Adrenal gland (tissue), 19 donors: ENCODE measurements at places on chromosomes 3 and 15.

DNA sequence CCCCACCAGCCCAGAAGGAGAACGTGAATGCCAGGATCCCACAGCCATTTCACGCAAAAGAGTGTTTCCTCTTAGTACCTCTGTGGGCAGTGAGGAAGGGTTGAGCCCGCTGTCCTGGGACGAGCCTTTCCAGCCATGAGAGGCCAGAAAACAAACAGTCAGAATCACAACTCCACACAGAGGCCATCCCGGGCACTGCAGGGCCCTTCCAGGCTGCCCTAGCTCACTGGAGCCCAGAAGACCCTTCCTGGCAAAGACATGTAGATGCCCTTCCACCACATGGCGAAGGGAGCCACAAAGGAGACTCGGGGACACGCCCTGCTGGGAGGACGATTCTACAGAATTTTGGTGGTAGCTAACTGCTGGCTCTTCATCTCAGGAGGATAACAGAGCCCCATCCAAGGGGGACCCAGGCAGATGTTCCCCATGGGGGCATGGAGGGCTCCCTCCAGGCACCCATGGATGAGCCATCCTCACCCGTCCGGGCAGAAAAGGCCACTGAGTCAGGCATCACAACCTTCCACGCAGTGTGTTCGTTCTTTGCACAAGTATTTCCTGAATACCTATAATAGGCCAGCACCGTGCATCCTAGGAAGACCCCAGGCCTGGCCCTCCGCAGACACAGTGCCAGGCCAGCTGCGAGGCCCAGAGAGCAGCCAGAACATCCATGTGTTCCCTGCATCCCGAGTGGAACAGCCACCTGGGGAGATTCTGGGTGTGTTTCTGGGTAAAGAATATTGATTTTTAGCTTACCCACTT is 47.2 kb downstream of the SLC12A8 start:
- no peaks in the 10 kb centered on the region for H3K27me3 ChIP-seq
- H3K27ac ChIP-seq: no peak overlapping the region
- no peak overlapping the region for H3K4me3 ChIP-seq
- no peaks in the 10 kb centered on the region for H3K4me1 ChIP-seq
- H3K36me3 ChIP-seq: no peaks in the 10 kb centered on the region

- no peak for DNase-seq
- H3K4me1 ChIP-seq: no peaks in the 10 kb centered on the region
- H3K4me3 ChIP-seq: no peak overlapping the region
- H3K27me3 ChIP-seq: no peaks in the 10 kb centered on the region
- H3K36me3 ChIP-seq: no peaks in the 10 kb centered on the region
- H3K27ac ChIP-seq: no peak overlapping the region
These were observed 37.1 kb downstream of the PSMD6 start for GRCh38 chr3:63986146-63986545.

DNA sequence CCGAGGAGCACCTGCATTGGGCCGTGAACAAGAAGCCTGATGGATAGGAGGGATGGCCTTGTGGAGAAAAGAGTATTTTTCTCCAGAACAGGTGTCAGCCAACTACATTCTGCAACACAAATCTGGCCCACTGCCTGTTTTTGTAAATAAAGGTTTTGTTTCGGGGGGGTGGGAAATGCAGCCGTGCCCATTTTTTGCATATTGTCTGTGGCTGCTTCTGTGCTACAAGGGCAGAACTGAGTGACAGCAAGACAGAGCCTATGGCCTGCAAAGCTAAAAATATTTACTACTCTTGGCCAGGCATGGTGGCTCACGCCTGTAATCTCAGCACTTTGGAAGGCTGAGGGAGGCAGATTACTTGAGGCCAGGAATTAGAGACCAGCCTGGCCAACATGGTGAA is 95.9 kb upstream of the AKAP13 start:
- H3K36me3 ChIP-seq: no peaks in the 10 kb centered on the region
- no peak overlapping the region for H3K27ac ChIP-seq
- H3K4me1 ChIP-seq: no peaks in the 10 kb centered on the region

GRCh38 chr15:68930268-68931022 is at the start of gene SPESP1:
Gene SPESP1, plus strand, starts transcription at chr15:68930525. Its CDS starts 129 bp downstream, at chr15:68930654.
- DNase-seq: peak; percentile 76
- no peaks in the 10 kb centered on the region for H3K4me1 ChIP-seq
- peak within 1 kb of the TSS; percentile 39 for H3K4me3 ChIP-seq
- no peaks in the 10 kb centered on the region for H3K36me3 ChIP-seq

DNA sequence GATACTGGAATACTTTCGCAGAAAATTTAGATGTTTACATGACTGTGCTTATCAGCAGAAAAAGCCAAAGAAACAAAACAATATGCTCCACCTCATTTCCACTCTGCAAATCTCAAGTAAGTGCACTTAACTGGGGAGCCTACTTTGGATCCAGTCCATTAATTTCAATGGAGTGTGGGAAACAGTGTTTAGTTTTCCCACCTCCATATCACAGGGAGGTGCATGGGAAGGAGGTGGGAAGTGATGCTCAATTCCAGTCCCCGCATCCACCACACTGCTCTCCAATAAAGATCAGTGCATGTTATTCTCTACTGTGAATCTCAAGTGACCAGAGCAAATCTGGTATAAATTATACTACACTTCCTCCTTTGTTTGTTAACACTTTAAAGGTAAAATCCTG is 2.9 kb downstream of the NEDD4 start:
- no peaks in the 10 kb centered on the region for H3K36me3 ChIP-seq
- no peak overlapping the region for H3K4me3 ChIP-seq
- no peaks in the 10 kb centered on the region for H3K27me3 ChIP-seq
- H3K27ac ChIP-seq: no peak overlapping the region

DNA sequence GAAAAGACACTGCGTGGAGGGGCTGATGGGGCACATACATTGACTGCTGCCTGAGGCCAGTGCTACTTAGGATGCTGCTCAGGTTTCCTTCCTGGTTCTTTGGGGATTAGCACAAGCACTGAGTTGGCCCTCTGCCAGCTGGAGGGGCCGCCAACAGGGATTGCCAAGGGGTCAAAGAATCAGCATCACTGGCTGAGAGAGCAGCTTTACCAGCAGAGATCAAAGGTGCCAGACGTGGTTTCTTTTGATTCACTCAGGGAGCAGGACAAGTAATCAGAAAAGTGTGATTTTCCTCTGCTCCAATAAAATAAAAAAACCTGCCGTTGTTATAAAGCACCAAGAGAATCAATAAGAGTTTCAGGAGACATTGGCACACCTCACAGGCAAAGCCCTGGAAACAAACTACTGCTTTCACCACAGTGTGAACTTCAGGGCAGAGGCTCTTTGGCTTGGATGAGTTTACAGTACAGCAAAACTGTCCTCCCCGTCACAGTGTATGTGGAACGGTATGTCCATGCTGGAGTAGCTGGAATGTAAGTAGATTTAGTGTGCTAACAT is 45.8 kb upstream of the FSIP1 start:
- H3K4me3 ChIP-seq: no peak overlapping the region
- no peaks in the 10 kb centered on the region for H3K27me3 ChIP-seq
- DNase-seq: no peak

DNA sequence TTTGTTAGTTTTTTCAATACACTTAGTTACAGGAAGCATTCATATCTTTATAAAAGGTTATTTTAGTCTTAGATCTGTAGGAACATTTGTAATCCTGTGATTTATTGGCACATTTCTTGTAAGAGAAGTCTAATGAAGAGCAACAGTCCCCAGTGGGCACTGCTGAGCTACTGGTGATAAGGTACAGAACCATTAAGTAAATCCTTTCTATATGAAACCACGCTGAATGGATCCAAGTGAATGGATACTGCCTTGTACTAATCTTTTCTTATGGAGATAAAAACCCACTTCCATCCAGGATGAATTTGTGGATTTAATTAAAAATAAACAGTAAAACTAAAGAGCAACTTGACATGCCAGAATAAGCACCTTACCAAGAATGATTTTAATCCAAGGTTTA is 64.0 kb downstream of the SHQ1 start:
- no peaks in the 10 kb centered on the region for H3K27me3 ChIP-seq
- no peaks in the 10 kb centered on the region for H3K4me1 ChIP-seq
- H3K36me3 ChIP-seq: no peaks in the 10 kb centered on the region
- H3K4me3 ChIP-seq: no peak overlapping the region
- DNase-seq: no peak

DNA sequence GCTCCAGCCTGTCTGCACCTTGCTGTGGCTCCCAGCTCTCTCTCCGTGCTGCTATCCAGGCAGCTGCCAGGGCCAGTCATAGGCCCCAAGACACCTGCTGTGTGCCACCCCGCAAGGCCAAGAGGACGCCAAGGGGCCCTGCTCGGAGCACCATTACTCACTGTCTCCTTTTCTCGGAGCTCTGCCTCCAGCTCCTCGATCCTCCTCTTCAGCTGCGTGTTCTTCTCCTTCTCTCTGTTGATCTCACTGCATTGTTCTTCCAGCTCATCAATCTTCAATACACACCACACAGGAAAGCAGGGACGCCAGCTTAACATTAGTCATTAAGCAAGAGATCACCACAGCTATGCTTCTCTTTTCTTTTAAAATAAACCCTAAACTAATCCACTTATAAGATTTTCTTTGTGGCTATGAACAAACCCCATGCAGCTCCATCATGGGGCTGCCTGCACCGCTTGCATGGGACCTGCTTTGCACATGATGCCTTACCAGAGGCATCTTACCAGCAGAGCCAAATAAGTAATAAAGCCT is 42.6 kb downstream of the WHAMM start:
- no peaks in the 10 kb centered on the region for H3K36me3 ChIP-seq
- peaks cover 7% of the 10 kb centered on the region for H3K4me1 ChIP-seq
- H3K27me3 ChIP-seq: no peaks in the 10 kb centered on the region
- H3K27ac ChIP-seq: no peak overlapping the region
- DNase-seq: no peak

DNA sequence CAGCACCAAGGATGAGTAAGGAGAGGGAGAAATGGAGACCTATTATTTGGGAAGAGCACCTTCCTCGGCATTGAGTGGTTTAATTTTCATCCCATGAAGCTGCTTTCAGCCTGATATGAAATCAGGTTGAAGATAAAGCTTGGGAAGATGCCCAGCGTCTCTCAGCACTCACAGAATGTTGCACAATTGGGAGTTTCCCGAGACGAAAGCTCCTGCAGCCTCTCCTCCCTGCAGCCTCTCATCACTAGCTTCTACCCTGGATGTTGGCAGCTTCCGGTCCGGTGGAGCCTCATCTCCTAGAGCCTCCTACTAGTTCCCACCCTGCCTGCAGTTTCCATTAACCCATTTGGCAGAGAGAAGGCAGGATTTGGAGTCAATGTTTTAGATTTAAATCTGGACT is 40.3 kb downstream of the EDEM1 start:
- no peaks in the 10 kb centered on the region for H3K36me3 ChIP-seq
- H3K4me3 ChIP-seq: no peak overlapping the region
- no peaks in the 10 kb centered on the region for H3K4me1 ChIP-seq
- H3K27ac ChIP-seq: no peak overlapping the region
- H3K27me3 ChIP-seq: no peaks in the 10 kb centered on the region

DNA sequence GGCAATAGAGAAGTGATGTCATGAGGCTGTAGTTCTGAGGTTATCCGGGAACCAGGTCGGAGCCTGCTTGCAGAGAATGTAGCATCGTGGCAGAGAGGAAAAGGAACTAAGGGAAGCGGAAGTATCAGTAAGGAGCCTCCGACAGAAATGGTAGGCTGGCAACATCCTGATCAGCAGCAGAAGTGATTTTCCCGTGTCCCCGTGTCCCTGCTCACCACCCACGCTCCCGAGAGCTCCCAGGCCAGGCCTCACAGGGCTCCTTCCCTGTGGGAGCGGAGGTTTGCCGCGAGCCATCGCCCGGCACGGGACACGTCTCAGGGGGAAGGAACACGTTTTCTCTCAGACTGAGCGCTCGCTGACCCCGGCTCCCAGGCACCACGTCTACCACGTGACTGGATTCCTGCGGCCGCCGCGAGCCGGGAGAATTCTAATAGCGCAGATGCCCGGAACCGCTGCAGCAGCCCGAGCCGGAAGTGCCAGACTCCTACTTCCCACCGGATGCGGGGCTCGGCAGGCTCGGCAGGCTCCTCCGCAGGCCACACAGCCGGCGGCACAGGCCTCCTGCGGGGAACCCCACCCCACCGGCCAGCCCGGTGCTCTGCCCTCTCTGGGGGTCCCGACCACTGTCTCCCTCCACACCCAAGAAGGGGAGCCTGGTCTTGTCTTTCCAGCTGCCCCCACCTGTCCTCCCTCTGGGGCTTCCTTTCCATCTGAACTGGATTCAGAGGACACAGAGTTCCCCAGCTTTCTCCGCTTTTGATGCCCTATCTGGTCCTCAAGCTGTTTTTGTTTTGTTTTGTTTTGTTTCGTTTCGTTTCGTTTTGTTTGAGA is 99.3 kb downstream of the BDH1 start:
- peak; percentile 90 for DNase-seq
- peaks cover 5% of the 10 kb centered on the region for H3K4me1 ChIP-seq
- H3K27ac ChIP-seq: peak overlapping the region; percentile 38
- no peaks in the 10 kb centered on the region for H3K36me3 ChIP-seq

GRCh38 chr3:99013777-99014315 is 112.4 kb upstream of the DCBLD2 start:
- no peaks in the 10 kb centered on the region for H3K4me1 ChIP-seq
- H3K4me3 ChIP-seq: no peak overlapping the region
- no peaks in the 10 kb centered on the region for H3K27me3 ChIP-seq
- no peaks in the 10 kb centered on the region for H3K36me3 ChIP-seq

- H3K36me3 ChIP-seq: no peaks in the 10 kb centered on the region
- DNase-seq: no peak
- no peak overlapping the region for H3K27ac ChIP-seq
These were observed 35.5 kb downstream of the MESD start for GRCh38 chr15:80953953-80954778.

DNA sequence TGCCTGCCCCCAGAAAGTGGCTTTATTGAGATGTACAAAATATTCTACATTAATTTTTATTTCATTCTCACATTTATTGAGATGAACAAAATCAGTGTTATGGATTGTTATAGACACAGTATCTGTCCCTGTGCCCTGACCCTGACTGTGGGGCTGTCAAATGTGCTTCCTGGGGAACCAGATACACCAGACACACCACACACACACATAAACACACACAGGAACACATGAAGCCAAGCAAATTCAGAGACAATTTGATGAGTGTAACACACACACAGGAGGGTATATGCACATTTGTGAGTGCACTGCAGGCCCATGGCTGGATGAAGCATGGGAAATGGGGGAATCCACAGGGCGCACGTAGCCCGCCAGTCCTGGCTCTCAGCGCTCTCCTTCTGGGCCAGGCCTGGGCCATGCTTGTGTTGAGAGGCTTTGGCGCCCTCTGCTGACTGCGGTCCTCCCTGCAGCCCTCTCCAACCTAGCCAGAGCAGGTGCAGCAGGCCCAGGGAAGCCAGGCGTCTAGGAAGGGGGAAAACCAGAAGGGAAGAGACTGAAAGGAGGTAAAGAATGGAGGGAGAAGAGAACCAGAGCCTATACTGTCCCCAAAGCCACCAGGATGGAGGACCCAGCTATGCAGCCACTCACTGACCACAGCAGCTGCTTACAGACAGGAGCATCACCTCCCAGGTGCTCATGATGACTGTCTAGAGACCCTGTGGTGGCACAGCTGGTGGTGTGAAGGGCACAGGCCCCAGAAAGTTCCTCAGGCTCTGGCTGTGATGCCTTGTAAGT is 18.0 kb upstream of the LOXL1 start:
- no peaks in the 10 kb centered on the region for H3K36me3 ChIP-seq
- no peak overlapping the region for H3K27ac ChIP-seq
- peak; percentile 89 for DNase-seq
- no peak overlapping the region for H3K4me3 ChIP-seq

GRCh38 chr3:72816862-72817355 is 31.3 kb downstream of the SHQ1 start:
- H3K27ac ChIP-seq: no peak overlapping the region
- no peak for DNase-seq
- H3K4me1 ChIP-seq: peaks cover 30% of the 10 kb centered on the region
- H3K36me3 ChIP-seq: no peaks in the 10 kb centered on the region
- H3K27me3 ChIP-seq: no peaks in the 10 kb centered on the region
